ENCODE measurements at places on chromosomes 3 and 15.

- no peak for DNase-seq
These were observed 5.5 kb downstream of the CD80 start for GRCh38 chr3:119553823-119554415.

DNA sequence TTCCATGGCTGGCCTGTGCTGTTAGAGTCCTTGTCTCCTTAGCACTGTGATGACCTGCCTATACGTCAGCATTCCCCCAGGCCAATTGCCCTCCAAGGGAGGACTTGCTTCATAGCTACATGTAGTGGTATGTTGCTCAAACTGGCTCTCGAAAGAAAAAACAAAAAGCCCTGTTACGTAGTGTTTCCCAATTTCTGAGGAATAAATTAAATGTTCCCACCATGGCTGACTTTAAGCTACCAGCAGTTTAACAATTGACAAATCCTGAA, 54.6 kb downstream of the WNT7A start:
- DNase-seq, result no peak

GRCh38 chr15:54608876-54609835, 587.6 kb downstream of the RSL24D1 start:
- DNase-seq, result no peak

DNA sequence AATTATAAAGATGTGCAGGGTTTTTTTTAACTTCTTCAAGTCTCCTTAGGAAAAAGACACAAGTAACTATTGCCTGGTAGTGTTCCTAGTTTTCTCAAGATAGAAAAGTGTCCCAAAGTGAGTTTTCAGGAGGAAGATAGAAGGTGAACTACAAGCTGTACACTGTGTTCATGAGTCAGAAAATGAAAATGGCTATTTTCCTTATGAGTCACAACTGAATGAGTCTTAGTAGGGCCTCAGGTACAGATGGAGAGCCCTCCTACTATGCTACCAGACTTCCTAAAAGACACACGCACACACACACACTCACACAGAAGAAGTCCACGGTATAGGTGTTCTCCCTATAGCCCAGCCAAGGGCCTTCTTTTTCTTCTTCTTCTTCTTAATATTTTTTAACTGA, 3.1 kb downstream of the MYO1E start:
- no peak for DNase-seq

DNA sequence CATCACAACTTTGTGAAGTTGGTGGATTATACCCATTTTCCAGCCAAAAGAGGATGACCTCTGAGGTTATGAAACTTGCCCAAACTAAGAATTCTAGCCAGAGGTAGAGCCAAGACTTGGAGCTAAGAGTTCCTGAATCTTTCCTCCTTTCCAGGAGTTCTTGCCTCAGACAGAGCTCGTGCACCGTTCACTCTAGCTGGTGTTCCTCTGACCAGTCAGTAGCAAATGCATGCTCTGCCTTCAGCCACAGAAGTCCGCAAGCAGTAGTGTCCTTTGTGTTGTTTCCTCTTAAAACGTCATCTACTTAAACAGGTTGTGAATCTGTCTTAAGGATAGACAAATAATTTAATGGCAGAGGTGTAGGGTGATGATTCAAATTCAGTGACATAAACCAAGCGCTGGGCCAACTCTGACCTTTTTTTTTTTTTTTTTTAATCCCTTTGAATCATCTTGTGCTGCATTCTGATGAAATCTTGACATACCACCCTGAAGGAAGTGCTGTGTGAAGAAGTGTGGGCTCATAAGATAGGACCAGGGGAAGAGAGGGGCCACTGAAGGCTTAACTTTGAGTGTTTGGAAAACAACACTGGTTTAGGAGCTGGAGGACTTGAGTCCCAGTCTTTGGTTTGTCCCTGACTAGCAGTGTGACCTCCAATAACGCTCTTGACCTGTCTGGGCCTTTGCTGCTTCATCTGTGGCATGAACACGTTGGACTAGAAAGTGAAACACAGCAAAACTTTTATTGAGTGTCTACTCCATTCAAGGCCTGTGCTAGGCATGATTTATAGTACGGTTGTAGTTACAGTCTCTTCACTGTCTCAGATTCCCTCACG, 53.4 kb downstream of the ITPR1 start:
- no peak for DNase-seq

DNA sequence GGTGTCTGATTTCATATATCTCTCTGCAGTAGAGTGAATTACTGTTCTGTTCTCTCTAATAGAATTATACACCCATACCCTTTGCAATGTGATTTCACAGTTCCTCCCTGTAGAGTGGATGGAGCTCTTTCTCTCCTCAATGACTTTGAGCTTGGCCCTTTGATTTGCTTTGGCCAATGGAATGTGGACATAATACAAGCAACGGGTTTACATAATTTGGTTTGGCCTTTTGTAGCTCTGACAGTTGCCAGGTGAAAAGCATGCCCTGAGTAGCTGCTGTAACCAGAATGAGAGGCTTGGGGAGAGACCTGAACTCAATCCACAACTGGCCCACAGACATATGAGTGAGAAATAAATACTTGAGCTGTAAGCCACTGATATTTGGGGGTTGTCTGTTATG, 32.1 kb downstream of the ZDHHC23 start:
- DNase-seq, result no peak

- no peak for DNase-seq
These were observed 338.0 kb downstream of the SHQ1 start for GRCh38 chr3:72510247-72510646.

DNA sequence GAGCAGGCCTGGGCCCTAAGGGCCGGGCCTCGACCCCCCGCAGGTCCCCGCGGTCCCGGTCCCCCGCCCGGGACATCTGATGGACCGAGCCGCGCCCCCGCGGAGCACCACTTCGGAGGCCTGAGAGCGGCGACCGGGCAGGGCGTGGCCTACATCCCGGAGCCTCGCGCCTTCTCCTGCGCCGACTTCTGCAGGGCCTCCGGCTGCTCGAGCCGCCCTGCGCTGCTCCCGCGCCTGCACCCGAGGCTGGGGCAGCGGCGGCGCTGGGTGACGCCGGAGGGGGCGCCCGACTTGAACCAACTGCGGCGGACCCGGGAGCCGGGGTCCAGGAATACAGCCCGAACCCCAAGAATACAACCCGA, 14.9 kb upstream of the GP9 start:
- DNase-seq, result no peak

DNA sequence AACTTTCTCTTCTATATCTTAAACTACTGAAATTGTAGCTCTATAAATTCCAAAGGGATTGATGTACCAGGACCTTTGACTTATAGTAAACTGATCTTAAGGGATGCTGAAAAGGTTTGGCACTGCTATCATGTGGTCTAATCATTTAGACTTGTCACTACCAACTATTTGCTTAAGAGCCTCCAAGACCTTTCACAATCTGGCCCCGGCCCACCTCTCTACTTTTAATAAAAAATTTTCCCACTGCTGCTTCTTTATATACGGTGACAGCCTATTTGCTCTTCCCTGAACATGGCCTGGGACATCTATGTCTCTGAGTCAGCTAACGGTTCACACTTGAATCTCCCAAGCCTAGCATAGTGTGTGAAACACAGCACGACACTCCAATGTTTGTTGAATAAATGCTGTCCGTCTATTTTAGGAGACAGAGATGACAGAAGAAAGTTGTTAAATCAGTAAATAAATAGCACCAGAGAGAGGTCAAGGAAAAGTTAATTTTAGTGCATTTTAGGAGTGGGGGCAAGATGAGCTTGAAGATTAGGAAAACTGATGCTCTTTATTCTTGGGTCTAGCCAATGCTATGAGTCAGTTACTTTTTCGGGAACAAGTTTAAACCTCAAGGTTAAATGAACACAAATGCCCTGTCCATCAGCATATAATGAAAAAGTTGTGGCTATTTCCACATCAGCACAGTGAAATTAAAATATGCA, 212.9 kb downstream of the TIGIT start:
- no peak for DNase-seq

- no peak for DNase-seq
These were observed 191.3 kb downstream of the FOXP1 start for GRCh38 chr3:71392251-71392650.

- DNase-seq, result no peak
These were observed 348.4 kb upstream of the THBS1 start for GRCh38 chr15:39232512-39232911.

GRCh38 chr3:174873832-174874657, 14.9 kb downstream of the NAALADL2 start:
- DNase-seq, result no peak
